ENCODE measurements at places on chromosomes 4 and X.

GRCh38 chrX:49001521-49002090, 458 bp downstream of the GRIPAP1 start:
- peak; percentile 39 for DNase-seq

DNA sequence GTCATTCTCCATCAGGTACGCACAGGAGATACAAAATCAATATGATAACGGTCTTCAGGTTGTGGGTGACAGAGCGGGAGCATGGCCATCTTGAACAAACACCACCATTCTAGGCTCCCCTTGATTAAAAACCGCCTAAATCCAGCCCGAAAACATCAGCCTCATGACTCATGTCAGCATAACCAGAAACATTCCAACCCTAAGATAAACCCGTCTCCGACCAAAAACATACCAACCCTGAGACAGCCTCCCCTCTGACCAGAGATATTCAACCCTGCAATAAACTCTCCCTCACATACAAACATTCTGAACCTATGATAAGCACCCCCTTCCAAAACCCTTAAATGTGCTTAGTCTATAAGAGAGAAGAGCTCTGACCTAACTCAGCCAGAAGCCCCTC, 157.9 kb downstream of the DHRSX start:
- peak; percentile 46 for DNase-seq

DNA sequence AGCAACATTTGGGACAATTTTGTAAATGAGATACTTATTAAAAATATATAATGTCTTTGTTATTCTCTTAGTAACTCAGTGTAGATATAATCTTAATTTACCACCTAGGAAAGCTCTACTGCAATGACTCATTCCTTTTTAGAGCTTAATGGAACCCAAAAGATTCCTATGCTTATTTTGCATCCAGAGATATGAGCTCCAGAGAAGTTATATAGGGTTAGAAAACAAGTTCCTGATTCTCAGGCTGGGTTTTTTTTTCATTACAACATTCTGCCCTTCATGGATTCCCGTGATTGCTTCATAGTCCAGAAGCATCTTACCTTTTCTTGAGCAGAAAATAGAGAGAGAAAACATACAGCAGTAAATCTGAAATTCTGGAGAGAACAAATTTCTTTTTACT, 57.9 kb upstream of the CXCL8 start:
- DNase-seq, result no peak

- DNase-seq, result no peak
These were observed 504 bp upstream of the RBM3 start for GRCh38 chrX:48573690-48574269.

DNA sequence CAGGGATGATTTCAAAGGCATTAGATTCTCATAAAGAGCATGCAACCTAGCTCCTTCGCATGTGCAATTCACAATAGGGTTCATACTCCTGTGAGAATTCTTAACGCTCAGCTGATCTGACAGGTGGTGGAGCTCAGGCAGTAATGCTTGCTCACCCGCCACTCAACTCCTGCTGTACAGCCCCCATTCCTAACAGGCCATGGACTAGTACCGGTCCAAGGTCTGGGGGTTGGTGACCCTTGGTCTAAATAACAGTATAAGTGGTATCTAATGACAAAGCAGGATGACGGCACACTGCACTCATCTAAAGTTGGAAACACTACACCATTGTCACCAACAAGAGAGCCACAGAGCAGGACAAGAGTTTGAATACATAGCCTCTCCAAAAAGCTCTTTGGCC, 28.5 kb downstream of the ADGRA3 start:
- DNase-seq, result no peak

- DNase-seq, result no peak
These were observed 37.8 kb upstream of the GPR101 start for GRCh38 chrX:137071596-137071995.

- DNase-seq, result no peak
These were observed 6.6 kb upstream of the CLDN24 start for GRCh38 chr4:183328832-183329231.

- no peak for DNase-seq
These were observed 30.9 kb downstream of the SPCS3 start for GRCh38 chr4:176350671-176351070.

GRCh38 chr4:124234771-124235170, 477.8 kb downstream of the ANKRD50 start:
- no peak for DNase-seq

DNA sequence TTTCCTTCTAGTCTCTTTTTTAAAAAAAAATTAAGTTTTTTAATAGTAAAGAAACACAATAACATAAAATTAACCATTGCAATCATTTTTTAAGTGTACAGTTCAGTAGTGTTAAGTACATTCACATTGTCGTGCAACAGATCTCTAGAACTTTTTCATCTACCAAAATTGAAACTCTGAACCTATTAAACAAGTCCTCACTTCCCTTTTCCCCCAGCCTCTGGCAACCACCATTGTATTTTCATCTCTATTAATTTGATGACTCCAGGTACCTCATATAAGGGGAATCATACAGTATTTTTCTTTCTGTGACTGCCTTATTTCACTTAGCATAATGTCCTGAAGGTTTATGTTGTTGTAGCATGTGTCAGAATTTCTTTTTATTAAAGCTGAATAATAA, 31.8 kb downstream of the MSL3 start:
- DNase-seq, result no peak

- no peak for DNase-seq
These were observed 2.9 kb downstream of the GAK start for GRCh38 chr4:929096-929765.

DNA sequence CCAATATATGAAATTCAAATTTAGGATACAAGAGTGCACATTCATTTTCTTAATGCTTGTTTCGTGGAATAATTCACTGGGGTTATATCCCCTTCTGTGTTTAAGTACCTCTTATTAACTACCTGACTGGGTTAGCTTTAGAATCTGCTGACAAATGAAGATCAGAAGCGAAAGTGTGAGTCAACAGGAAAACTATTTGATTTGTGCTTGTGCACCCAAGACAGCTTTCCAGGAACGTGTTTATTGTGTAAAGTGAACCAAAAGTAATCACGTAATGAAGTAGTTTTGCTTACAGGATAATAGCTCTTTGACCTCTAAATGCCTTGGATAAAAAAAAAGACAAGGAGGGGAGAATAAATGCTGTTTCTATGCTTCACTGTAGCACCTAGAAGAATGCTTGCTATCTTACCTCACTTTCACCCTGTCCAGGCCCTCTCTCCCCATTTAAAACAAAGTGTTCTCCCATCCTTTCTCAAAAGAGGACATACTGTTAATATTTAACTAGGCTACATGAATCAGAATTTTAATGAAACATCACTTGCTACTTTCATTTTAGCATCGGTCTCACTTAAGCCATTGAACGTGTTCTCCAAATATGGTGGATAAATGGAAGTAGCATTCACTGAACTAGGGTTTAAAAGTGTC, 141.9 kb downstream of the THOC2 start:
- peak; percentile 7 for DNase-seq

GRCh38 chrX:9786798-9787635, 788 bp downstream of the SHROOM2 start:
- DNase-seq, result no peak

DNA sequence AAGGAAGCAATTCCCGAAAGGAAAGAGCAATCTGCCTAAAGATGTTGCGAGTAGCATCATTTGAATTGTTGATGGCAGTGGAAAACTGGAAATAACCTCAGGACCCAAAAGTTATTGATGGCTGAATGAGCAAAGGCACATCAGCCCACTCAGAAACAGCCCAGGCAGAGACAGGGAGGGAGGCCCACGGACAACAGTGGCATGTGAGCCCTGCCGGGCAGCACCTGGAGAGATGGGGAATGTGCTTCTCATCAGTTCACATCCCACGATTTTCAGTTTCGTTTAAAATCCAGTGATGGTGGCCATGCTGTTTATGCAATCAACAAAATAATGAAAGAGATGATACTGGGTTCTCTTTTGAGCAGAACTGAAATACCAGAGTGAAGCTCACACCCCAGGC, 80.0 kb downstream of the JAKMIP1 start:
- no peak for DNase-seq

- DNase-seq, result no peak
These were observed 366.2 kb upstream of the CLNK start for GRCh38 chr4:11050766-11051165.

DNA sequence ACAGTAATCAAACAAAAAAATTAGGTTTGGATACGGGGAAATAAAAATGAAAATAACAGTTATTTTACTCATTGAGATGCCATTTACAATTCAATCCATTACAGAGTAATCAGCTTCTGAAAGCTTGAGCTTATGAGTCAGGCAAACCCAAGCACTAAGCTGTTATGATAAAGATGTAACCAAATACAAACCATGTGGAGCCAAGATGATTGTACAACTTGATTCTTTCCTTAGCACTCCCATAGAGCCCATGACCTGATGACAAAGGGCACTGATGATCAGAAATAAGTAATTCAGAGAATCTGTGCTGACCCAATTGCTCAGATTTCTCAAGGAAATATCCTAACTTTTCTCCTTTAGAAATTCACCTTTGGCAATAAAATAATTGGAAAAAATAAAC, 40.5 kb upstream of the PRKG2 start:
- peak; percentile 72 for DNase-seq

DNA sequence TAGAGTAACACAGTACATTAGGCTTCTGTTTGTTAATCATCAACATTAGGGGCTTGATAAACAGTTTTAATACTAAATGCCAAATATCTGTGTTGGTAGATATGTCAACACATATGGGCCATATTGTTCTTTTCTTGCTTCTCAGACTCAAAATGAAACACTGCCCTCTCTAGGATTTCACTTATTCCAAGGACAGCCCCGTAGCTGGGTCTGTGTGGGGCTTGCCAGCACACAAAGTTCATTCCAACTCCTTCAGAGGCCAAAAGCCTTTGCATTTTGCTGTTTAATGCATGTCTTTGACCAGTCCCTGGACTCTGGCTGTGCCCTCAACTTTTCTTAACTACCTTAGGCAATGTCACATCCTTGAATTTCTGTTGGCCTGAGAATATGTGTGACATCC, 102.0 kb upstream of the ZNF827 start:
- DNase-seq, result no peak

GRCh38 chr4:25865586-25865985, 2.8 kb upstream of the SEL1L3 start:
- DNase-seq, result no peak

GRCh38 chr4:16122308-16122711, 38.5 kb upstream of the PROM1 start:
- no peak for DNase-seq

DNA sequence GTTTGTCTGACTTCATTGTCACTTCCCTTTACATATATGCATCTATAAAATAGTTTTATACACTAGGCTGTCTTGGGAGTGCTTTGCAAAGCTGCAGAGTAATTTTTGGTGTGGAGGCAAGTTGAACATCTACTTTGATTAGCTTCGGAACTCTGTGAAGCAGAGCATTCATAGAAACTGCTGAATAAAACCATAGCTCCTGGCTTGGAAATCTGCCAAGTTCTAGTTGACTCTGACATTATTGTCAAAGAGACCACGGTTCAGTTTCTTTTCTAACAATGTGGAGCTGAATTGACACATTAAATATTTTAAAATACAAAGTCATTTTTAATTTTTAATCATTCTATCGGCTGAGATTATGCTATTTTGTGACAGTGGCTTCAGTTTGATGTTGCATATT, 335.0 kb downstream of the BMPR1B start:
- no peak for DNase-seq

DNA sequence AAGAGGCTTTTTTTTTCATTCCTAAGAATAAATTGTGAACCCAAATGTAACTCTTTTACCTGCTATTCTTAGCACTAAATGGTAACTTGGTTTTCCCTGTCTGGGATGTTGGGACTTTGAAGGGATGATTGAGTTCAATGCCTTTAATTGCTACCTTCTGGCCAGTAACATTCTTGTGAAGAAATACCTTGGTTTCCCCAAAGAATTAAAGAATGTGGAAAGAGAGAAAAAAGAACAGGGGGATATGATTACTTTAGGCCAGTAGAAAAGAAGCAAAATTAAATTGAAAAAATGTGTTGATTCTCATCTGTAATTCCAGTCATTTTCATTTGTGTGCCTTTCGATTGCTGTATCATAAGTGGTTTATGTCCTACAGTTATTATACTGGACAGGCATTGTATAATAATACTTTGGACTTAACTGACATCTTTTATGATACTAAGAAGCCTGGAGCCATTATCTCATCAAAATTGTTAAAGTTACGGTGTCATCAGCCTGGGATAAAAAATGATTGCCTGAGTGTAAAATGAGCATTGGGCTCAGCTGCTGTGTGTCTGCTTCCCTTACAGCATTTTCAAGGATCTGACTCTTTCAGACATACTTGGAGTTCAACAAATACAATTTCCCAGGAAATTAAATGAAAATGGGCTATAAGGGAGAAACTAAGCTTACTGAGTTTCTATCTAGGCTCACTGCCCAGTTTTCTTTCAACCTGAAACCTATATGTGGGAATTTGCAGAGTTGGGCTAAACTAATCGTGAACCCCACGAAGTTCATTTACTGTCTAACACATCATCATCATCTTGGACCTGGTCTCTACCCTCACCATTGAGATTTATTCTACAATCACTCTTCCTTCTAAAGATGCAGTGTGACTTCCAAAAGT, 146.3 kb downstream of the SHROOM3 start:
- DNase-seq, result no peak

DNA sequence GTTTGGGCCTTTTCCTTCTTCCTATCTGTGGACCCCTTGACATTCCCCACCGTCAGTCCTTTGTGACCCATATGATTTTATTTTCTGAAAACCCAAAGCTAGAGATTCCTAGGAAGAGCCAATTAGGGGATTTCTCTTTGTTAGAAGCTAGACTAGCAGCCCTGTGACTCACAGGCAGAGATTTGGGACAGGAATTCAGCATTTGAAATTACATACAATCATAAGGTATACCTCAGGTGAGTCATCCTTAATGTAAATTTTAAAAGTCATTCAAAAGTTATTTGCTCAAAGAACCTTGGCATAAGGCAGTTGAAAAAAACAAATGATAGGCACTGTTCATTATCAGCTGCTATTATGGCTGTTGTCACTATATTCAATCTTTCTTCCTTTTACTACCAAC, 40.6 kb downstream of the USP26 start:
- DNase-seq, result no peak

- DNase-seq, result no peak
These were observed 9.0 kb upstream of the PAGE5 start for GRCh38 chrX:55210931-55211677.

DNA sequence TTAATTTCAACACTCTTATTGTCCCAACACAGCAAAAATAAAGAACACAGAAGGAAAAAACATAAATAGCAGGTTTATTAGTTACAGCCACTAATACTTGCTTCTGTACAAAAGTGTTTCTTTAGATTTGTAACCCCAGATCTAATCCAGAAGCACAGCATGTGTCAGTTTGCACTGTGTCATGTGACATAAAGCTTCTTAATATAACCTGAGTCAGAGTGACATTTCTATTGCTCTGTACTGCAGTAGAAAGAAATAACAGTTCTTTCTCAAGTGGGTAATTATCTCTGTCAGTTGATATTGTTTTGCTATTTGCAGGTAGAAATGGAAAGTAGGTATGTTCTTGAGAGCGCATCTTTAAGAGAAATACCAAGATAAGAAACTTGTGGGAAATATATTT, 422.5 kb downstream of the ZIC3 start:
- no peak for DNase-seq

- DNase-seq, result no peak
These were observed 5.0 kb downstream of the MSX1 start for GRCh38 chr4:4864443-4864939.

- peak; percentile 15 for DNase-seq
These were observed 11.8 kb upstream of the LCORL start for GRCh38 chr4:18033111-18034085.

GRCh38 chrX:121010218-121010617, 24.7 kb upstream of the CT47A1 start:
- no peak for DNase-seq

Data from GM03348 (cell line).